ENCODE measurements at places on chromosomes 16 and 17.

DNA sequence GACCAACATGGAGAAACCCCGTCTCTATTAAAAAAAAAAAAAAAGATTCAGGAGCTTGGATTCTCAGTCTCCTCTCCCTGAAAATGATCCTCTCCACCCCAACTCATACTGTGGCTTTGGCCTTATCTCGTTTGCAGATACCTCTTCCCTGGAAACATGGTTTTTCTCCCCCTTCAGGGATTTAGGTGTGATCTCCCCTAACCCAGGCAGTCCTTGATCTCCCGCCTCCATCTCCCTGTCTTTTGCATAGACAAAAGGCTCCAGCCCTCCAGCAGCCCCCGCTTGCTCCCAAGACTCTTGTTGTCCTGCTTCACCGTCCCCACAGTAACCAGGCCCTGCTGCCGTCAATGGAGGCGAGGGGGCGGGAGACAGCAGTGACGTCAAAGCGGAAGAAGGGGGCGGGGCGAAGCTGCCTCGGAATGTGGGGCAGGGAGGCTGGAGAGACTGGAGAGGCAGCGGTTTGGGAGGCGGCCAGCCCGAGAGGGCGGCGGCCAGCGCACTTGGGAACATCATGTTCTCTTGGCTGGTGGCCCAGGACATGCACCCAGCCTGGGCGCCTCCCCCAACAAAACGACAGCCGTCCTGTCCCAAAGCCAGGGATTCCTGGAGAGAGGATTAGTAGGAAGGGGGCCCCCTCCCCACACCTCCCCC, 1.9 kb upstream of the PER1 start:
- DNase-seq, result peak; percentile 95

GRCh38 chr17:55639096-55639495, 83.6 kb downstream of the TMEM100 start:
- no peak for DNase-seq

- DNase-seq, result no peak
Measured at GRCh38 chr17:61324950-61325349, 74.7 kb upstream of the TBX2 start.

DNA sequence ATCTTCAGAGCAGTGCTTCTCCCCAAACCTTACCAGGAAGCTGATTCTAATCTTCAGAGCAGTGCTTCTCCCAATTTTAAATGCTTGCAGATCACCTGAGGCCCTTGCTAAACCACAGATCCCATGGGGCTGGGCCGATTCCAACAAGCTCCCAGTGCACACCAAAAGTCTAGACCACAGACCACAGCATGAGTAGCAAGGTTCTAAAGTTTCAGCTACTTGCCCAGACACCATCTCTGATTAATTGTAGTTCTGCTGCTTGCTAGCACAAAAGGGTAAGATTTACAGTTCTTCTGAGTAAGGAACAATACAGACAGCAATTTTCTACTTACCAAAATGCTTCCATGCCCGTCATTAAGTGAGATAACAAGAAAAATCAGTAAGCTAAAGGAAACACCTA, 12.2 kb downstream of the CLEC3A start:
- no peak for DNase-seq

DNA sequence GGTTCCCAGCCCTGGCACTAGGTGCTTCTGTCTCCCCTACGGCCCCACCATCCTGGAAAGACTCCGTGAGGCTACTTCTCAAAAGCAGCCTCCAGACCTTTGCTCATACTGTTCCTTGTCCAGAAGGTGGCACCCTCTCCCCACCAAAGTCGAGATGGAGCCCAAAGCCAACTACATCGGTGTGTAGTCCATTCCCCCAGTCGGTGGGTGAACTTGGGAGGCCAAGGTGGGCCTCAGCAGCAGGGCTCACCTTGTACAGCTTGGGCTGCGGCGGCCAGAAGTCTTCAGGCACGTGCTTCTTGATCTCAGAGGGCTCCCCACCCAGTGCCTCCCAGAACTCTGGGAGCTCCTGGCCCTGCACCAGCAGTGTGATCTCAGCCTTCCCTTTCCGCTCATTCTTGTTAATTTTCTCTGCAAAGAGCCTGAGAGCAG, 10.2 kb downstream of the FLII start:
- peak; percentile 70 for DNase-seq

GRCh38 chr17:62897706-62898105, 68.3 kb upstream of the TANC2 start:
- DNase-seq, result no peak

GRCh38 chr17:17952691-17953090, 19.5 kb downstream of the TOM1L2 start:
- DNase-seq, result no peak

DNA sequence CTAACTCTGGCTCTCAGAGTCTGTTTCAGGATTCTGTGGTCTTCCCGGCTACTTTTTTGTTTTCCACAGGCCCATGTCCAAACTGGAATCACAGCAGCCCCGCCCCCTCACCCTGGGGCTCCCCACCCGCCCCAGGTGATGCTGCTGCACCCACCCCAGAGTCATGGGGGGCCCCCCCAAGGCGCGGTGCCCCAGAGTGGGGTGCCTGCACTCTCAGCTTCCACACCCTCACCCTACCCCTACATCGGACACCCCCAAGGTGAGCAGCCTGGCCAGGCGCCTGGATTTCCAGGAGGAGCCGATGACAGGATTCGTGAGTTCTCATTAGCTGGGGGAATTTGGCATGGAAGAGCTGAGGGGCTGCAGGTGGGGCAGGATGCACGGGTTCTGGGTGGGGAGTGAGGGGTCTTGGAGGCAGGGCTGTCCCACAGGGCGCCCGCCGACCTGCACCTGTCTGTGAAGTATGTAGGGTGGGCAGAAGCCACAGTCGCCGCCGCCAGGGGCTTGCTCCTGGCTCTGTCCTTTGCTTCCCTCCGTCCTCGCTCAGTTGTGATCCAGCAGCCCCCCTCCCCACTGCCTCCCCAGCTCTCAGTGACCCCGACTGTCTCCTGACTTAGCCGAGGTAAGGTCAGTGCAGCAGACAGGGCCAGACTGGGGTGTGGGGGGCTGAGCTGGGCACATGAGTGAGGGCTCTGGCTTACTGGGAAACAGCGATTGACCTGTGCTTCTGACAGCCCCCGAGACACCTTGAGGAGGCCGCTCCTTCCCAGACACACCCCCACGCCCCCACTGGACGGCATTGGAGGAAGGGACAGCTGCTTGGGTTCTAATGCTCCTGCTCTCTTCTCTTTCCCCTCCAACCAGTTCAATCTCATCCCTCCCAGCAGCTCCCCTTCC, 10.0 kb downstream of the TUFM start:
- no peak for DNase-seq

- DNase-seq, result no peak
Measured at GRCh38 chr17:40697297-40697696, 6.3 kb downstream of the KRT24 start.

- DNase-seq, result no peak
Measured at GRCh38 chr16:78748220-78748929, 648.9 kb downstream of the WWOX start.

DNA sequence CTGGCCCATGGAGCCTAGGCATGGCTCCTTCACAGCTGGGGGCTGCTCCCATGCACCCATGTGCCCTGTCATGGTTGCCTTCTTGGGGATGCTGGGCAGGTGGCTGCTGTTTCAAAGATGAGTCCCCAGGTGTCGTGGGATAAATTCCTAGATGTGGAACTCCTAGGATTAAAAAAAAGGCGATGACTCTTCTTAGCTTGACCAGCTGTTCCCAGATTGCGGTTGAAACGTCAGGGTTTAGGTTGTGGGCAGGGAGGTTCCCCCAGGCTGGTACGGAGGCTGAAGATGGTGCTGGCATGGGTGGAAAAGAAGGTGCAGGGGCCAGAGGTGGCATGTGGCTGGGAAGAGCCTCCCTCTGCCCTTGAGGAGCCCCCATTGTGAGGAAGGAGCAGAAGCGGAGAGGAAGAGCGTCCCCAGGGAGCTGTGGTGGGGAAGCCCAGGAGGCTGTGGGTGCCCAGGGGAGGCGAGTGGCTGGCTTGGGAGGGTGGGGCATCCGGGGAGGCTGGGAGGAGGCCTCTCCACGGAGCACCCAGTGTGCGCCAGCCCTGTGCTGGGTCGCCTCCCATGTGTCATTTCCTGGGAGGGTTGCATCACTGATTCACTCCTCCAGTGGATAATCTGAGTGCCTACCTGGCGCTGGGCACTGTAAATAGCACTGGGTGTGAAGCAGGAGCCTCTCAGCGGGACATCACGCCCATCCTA, 7.5 kb upstream of the KCNJ12 start:
- no peak for DNase-seq

DNA sequence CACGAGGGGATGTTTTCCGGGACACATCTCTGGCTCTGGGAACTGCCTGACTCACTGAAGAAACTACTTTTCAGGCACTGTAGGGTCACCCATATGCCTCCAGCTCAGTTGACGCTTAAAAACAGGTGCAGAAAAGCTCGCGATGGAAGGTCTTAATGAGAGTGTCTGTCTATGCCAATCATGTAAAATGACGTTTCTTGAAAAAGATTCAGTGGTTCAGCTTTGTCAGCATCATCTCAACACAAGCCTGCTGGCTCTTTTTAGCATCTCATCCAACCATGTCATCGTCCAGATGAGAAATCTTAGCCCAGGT, 27.5 kb downstream of the OR1D5 start:
- DNase-seq, result no peak

GRCh38 chr17:70929226-70929625, 759.9 kb downstream of the KCNJ2 start:
- no peak for DNase-seq

GRCh38 chr17:64401941-64402340, 11.3 kb upstream of the PECAM1 start:
- DNase-seq, result no peak

DNA sequence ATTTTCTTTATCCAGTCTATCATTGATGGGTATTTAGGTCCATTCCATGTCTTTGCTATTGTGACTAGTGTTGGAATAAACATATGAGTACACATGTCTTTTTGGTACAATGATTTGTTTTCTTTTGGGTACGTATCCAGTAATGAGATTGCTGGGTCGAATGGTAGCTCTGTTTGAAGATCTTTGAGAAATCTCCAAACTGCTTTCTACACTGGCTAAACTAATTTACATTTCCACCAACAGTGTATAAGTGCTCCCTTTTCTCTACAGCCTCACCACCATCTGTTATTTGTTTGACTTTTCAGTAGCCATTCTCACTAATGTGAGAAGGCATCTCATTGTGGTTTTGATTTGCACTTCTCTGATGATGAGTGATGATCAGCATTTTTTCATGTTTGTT, 103.7 kb downstream of the GOSR1 start:
- DNase-seq, result no peak

GRCh38 chr16:67388591-67388990, 4.7 kb downstream of the TPPP3 start:
- no peak for DNase-seq

- no peak for DNase-seq
Measured at GRCh38 chr17:43814714-43815113, 18.2 kb downstream of the MPP3 start.

- peak; percentile 52 for DNase-seq
Measured at GRCh38 chr16:79542237-79542774, 58.2 kb downstream of the MAF start.

DNA sequence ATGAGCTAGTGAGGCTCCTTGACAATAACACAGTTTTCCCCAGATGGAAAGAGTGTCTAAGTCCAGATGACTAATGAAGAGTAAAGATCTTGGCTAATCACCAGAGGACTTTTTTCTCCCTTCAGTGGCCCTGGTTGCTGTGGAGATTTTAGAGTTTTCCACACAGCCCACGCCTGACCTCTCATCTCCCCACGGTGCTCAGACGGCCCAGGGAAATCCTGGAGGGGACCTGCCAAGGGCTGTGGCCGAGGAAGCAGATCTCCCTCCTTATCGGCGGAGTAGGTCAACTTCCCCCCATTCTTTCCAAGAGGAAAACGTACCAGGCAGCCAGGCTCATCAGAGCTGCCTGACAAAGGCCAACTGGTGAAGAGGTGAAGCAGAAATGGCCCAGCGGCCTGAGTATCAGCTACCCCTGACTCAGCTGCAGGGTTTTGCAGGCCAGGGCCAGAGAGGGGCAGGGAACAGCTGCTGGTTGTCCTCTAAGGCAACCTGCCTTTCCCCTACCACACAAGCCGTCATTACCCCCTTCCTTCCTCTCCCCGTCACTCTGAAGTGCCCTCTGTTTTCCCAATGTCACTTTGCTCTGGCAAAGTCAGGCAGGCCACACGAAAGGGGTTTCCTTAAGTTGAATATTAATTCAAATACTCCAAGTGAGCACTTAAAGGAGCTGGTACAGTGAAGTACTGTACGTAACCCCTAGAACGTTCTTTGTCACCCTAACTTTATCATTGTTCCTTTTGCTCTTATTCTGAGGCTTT, 140.2 kb upstream of the ADAMTS18 start:
- no peak for DNase-seq

GRCh38 chr17:62989501-62989900, 23.5 kb downstream of the TANC2 start:
- no peak for DNase-seq

GRCh38 chr16:88521674-88522073, 48.5 kb upstream of the ZC3H18 start:
- DNase-seq, result no peak

- no peak for DNase-seq
Measured at GRCh38 chr16:17850581-17851250, 380.0 kb upstream of the XYLT1 start.

GRCh38 chr16:55392701-55393100, 68.7 kb downstream of the IRX6 start:
- no peak for DNase-seq

DNA sequence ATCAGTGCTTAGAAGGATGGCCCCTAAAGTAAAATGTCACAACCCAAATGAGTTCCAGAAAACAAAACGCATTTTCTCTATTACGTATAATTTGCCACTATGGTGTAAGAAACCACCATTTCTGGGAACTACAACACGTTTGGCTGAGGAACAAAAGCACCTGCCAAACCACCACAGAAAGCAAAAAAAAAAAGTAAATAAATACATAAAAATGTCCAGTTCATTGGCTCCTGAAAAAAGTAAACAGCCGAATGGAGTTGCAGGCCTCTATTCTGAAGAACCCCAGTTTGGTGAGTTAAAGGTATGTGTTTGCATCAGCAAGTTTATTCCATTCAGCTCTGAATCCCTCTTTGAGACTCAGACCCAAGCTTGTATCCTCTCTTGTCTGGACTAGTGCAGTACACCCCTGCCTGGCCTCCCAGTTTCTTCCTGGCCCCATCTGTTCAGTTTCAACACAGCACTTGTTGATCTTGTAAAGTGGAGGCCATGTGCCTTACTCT, 36.9 kb downstream of the ERN1 start:
- DNase-seq, result no peak

GRCh38 chr17:29789196-29790170, 140.5 kb downstream of the SSH2 start:
- no peak for DNase-seq

GRCh38 chr17:64332502-64332901, 58.2 kb downstream of the PECAM1 start:
- no peak for DNase-seq

DNA sequence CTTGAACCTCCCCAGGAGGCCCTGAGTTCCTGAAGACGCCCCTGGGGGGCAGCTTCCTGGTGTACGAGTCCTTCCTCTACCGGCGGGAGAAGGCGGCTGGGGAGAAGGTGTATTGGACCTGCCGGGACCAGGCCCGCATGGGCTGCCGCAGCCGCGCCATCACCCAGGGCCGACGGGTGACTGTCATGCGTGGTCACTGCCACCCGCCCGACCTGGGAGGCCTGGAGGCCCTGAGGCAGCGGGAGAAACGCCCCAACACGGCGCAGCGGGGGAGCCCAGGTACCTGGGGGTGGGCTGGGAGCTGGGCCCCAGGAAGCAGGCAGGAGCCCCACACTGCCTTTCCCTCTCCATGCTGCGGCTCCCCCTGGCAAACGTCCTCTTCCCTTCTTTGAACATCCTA, 22.0 kb downstream of the FLYWCH1 start:
- no peak for DNase-seq

Data from putamen (tissue), 1 donor.